SK-N-SH (cell line): ENCODE measurements at places on chromosomes 7 and 10.

- peak; percentile 27 for DNase-seq
Measured at GRCh38 chr10:13686331-13686752, 99.6 kb downstream of the PRPF18 start.

GRCh38 chr10:98388101-98388655 is 26.8 kb downstream of the PYROXD2 start:
- no peak for DNase-seq

DNA sequence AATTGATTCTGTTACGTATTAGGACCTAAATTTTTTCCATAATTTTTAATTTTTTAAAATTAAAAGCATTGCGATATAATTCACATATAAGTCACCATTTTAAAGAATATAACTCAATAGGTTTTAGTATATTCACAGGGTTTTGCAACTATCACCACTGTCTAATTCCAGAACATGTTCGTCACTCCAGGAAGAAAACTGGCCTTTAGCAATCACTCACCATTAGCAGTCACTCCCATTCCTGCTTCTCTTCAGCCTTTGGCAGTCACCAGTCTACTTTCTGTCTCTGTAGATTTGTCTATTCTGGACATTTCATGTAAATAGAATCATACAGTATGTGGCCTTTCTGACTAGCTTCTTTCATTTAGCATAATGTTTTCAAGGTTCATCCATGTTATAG is 176.5 kb downstream of the EXOC4 start:
- no peak for DNase-seq

DNA sequence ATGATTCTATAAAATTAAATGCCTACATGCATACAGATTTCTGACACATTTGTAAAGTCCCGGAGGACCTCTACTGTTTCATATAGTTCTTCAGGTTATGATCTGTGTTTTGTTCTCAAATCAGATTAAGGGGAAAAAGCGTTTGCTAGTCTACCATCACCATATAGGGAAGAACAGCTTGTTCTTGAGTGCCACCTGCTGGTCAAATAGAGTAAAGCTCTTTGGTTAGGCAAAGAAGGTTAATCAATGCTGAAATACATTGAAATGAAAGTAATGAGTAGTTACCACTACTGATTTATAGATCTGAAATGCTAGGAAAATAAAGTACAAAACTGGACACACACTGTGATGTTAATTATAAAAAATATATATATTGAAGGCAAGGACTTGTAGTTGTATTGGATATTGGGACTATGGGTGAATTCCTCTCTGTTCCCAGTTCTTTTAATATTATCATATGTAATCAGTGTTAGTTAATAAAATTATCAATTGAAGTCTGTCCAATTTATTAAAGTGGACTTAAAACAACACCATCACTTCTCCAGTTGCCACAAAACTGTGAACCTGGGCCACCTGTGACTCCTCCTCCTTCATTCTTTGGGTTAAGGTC is 72.6 kb upstream of the PDLIM1 start:
- peak; percentile 70 for DNase-seq

- DNase-seq: no peak
Measured at GRCh38 chr7:143347950-143348349, 14.6 kb downstream of the FAM131B start.

- DNase-seq: peak; percentile 85
Measured at GRCh38 chr7:5667391-5667790, 114.1 kb downstream of the RNF216 start.

- no peak for DNase-seq
Measured at GRCh38 chr10:17151716-17152115, 22.1 kb upstream of the CUBN start.

DNA sequence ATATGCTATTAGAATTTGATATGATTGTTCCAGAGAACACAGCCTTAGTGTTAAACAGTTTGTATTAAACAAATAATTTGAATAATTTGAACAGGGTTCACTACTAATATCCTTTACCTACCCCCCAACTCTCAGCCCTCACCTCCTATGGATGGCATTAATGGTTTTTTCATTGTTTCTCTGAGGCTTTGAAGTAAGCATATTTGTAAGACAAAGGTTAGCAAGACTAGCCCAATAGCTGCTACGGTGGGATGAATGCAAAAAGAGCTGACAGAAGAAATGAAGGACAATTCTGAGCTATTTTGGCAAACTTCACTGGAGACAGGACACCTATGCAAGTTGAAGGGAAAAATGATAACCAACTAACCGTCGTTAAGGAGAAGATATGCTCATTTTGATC is 61.6 kb downstream of the ARL4A start:
- no peak for DNase-seq

GRCh38 chr7:18873734-18874336 is 243.6 kb downstream of the TWIST1 start:
- peak; percentile 19 for DNase-seq

GRCh38 chr10:12703126-12703525 is 298.4 kb downstream of the CCDC3 start:
- DNase-seq: no peak

DNA sequence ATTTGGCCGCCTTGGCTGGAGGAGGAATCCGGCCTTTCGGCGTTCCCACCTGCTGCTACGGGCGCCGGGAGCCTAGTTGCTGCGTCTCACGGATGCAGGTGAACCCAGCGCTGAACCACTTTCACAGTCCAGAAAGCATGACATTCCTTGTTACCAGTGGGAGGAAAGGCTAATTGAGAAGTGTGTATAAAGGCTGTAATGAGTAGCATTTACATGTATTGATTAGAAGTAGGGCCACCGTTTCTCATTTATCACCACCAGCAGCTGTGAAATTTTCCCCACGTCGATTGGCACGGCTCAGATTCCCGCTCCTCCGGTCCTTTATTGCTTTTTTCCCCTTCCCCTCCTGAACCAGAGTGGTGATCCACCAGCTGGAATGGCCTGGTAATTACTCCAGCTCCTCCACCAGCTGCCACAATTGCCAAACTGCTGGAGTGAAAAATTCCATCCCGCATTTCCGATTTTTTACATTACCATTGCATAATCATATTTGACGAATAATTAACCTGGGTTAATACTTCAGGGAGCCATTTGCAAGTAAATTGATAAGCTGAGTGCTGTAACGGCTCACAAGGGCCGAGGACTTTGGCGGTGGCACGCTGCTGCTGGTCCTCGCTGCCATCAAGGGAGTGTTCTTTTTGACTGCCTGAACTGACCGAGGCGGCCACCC is 153.3 kb downstream of the POU6F2 start:
- no peak for DNase-seq

DNA sequence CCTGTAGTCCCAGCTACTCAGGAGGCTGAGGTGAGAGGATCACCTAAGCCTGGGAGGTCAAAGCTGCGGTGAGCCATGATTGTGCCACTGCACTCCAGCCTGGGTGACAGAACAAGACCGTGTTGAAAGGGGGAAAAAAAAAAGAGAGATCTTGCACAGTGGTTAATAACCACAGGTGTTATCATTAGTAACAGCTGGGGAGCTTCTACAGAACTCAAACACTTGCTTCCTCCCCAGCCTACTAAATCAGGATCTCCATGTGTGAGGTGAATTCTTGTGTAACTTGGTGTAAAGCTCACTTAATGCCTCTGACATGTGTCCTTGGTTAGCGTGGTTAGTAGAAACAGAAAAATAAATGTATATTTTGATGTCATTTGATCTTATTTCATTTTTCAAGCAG is 43.9 kb upstream of the BMS1 start:
- no peak for DNase-seq

DNA sequence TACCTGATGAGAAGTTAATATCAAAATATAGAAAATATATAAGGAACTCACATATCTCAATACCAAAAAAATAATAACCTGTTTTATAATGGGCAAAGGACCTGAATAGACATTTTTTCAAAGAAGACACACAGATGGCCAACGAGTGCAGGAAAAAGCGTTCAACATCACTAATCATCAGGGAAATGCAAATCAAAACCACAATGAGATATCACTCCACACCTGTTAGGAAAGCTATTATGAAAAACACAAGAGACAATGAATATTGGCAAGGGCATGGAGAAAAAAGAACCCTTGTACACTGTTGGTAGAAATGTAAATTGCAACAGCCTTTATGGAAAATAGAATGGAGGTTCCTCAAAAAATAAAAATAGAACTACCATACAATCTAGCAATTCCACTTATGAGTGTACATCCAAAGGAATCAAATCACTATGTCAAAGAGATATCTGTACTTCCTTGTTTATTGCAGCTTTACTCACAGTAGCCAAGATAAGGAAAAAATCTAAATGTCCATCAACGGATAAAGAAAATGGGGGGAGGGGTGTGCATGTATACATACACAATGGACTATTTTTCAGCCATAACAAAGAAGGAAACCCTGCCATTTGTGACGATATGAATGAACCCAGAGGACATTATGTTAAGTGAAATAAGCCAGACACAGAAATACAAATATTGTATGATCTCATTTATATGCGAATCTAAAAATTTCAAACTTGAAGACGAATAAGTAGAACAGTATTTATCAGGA is 3.6 kb upstream of the ALOX5 start:
- no peak for DNase-seq

DNA sequence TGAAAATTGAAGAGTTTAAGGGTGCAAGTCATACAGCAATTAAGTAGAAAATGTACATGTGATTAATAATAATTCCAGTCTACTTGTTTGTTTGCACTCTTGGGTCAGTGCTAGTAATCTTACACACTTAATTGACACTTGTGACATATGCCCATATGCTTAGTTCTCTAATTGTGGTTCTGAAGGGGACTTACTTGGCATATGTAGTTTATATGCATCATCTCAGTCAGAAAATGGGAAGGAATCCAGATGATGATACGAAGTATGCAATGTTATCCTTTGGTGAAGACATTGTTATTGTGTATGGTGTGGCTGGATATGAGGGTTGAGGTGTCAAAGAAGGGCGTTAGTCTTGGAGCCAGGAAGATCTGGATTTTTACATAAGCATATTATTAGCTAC is 193.5 kb upstream of the HDAC9 start:
- no peak for DNase-seq

GRCh38 chr10:124285587-124286527 is 132.9 kb downstream of the OAT start:
- no peak for DNase-seq

- no peak for DNase-seq
Measured at GRCh38 chr10:122140941-122141623, 130.0 kb upstream of the BTBD16 start.

DNA sequence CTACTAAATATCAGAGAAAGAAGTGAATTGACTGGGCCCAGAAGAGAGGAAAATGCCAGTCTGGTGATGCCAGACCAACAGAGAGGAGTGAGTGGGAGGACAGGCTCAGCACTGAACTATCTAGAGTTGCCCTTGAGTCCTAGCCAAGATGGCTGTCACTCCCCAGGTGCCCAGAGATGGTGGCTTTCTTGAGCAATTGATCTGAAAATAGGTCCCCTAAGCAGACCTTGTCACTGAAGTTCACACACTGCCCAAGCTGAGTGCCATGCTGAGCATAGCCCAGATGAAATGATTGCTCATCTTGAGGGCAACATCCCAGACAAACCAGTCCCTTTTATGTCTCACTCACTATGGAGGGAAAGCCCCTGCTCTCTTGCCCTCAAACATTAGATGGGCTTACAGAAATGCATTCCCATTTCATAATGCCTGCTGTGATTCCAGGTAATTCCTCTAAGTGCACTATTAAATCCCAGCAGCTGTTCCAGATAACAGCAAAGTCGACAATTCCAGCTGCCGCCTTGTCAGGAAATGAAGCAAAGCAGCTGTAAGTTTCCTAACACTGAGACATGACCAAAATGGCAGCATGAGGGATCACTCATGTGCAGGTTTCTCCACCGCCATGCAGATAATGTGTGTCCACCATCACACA is 329.4 kb downstream of the KCNMA1 start:
- DNase-seq: no peak

GRCh38 chr10:104053201-104053600 is 32.5 kb downstream of the COL17A1 start:
- DNase-seq: no peak

DNA sequence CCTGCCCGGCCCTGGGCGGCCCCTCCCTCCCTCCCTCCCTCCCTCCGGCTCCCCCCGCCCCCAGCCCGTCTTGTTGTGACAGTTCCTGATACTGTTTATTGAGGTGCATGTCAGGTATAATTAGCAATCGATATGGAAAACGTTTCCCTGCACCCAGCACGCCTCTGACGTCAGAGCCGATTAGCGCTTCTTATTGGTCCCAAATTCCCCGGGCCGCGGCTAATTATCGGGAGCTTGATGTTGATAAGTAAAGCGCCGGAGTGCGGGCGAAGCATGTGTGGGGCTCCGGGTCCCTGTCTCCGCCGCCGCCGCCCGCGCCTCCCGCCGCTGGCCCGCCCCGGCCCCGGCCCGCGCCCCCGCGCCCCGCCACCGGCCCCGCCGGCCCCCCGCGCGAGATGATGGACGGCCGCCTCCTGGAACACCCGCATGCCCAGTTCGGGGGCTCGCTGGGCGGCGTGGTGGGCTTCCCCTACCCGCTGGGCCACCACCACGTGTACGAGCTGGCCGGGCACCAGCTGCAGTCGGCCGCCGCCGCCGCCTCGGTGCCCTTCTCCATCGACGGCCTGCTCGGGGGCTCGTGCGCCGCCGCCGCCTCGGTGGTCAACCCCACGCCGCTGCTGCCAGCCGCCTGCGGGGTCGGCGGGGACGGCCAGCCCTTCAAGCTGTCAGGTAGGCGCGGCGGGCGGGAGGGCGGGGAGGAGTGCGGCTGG is at the start of gene UNCX:
Gene UNCX, plus strand, starts transcription at position 250 of the 710 bp plus-strand sequence. Its CDS starts 146 bp downstream, at position 396.
- DNase-seq: no peak

GRCh38 chr7:132161533-132161915 is 414.7 kb downstream of the PLXNA4 start:
- DNase-seq: no peak

DNA sequence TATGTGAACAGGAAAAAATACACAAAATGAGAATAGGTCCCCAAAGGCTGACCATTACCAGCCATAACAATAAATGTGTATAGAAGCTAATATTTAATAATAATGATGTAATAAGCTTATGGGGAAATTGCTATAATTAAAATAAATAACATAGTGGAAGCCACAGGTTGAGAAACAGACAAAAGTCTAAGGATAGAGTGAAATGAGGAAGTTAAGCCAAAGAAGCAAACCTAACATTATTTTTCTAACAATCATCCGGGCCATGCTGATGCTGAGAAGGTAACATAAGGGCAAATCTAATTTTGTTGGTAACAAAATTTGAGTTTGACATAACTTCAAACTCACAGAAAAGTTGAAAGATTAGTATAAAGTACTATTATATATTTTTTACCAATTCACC is 115.9 kb downstream of the MICU1 start:
- DNase-seq: no peak

- peak; percentile 99 for DNase-seq
Measured at GRCh38 chr7:108455998-108456677, at the start of gene NRCAM. Gene NRCAM (minus strand): TSS chr7:108456436. CDS start chr7:108240064, 216,372 bp downstream.

DNA sequence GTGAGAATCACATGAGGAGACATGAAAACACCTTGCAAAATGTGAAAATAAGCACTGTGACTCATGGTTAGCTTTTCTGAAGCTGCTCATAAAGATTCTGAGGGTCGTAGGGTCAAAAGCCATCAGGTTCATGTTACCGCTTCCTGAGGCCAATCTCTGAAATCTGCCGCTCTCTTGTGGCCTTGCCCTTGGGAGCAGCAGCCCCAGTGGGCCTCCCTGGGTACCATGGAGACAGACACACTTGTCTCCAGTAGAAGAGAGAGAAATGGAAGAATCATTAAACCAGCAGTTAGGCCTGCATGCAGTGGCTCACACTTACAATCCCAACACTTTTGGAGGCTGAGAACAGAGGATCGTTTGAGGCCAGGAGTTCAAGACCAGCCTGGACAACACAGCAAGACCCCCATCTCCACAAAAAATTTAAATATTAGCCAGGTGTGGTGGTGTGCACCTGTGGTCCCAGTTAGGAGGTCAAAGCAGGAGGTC is 42.8 kb downstream of the NIPSNAP2 start:
- no peak for DNase-seq

- no peak for DNase-seq
Measured at GRCh38 chr7:2019461-2019710, 213.4 kb downstream of the MAD1L1 start.
